Cerebellar nuclear complex (tissue), 1 donor: ENCODE measurements at places on chromosomes 2 and 18.

- no peak for DNase-seq
Observed at GRCh38 chr2:26477911-26478253, at the start of gene OTOF. OTOF (minus strand) TSS chr2:26478124.

DNA sequence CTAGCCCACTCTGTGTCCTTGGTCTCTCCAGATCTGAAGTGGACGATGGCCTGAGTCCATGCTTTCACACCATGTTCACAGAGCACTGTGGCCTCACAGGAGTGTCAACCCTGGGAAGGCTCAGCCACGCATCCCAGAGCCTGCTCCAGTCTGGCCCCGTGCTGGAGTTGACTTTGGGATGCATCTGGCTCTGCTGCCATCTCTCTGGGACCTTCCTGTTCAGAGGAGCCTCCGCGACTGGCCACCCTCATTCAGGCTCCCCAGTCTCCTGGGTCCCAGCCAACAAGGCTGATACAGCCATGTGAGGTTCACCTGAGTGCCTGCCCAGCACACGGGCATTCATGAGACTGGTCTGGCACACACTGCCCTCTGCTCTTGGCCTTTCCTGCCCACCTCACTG lies 199.7 kb upstream of the RAB6C start:
- no peak for DNase-seq

GRCh38 chr2:102473020-102473419 lies at the start of gene SLC9A4:
SLC9A4 (plus strand) TSS chr2:102473226; CDS start chr2:102473760, 534 bp downstream.
- no peak for DNase-seq

- DNase-seq, result no peak
Observed at GRCh38 chr18:7728297-7728696, 161.2 kb downstream of the PTPRM start.

GRCh38 chr2:110788976-110789375 lies 56.6 kb downstream of the ACOXL start:
- DNase-seq, result no peak

- DNase-seq, result no peak
Observed at GRCh38 chr2:61762292-61762691, 91.6 kb downstream of the FAM161A start.

DNA sequence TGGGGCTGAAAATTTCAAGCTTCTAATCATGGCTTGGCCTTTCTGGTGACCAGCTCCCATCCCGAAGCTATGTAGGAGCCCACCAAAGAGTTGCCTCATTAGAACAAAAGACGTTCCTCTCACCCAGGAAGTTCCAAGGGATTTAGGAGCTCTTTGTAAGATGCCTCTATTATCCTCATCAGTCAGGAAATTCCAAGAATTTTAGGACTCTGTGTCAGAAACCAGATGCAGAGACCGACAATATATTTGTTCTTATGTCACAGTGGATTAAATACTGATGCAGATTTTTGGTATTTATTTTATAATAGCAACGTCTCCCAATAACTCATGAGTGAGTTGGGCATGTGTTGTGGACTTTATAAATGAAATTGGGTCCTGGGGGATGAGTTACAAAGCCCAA lies 91.8 kb upstream of the SKOR2 start:
- no peak for DNase-seq

DNA sequence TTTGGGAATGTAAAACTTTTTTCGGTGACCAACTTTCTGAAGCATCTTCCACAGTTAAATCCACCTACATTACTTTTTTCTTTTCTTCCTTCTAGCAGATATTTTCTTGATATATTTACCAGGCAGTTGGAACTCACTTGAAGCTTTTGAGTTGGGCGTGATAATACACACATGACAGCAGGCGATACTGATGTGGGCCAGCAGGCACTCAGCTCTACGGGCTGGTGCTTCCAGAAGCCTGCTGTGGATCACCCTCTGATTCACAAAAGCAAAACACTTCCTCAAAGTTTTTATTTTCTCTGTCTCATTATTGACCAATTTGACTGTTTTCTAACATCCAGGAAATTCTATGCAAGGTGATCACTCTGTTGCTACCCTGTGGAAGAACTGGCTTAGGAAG lies 22.9 kb downstream of the GRHL1 start:
- DNase-seq, result no peak

DNA sequence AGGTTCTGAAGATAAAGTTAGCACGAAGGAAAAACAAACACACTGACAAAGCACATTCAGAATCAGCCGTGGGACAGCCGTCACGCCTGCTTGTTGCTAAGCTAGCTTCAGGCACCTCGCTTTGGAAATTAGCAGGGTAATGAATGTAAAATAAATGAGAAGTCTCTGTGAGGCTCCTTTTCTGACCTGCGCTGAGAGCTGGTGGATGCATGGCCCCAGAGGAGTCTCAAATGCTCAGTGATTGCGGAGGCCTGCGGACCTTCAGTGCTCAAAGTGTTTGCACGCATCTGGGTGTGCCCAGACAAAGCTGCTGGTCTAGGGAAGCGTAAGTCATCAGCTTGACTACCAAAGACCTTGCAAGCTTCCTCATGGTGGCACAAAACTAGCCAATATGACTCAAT lies 50.6 kb downstream of the CD8B2 start:
- no peak for DNase-seq

- no peak for DNase-seq
Observed at GRCh38 chr2:178514664-178515063, 34.4 kb downstream of the PLEKHA3 start.

DNA sequence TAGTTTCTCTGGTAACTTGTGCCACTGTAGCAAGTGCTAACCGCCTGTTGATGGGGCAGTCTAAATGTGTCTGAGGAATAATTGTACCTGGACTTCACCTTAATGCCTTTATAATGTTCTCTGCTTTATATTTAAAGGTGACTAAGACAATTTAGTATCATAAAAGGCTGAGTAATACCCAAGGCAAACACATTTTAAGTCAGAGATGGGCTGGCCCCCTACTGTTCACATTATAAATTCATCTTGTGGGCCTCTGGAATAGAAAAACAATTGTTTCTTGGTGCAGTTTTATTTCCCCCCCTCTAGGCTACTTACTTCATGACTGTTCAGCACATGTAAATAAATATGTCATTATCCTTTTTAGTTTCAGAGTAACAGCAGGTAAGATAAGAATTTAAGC lies 559.3 kb upstream of the PIK3C3 start:
- no peak for DNase-seq

- no peak for DNase-seq
Observed at GRCh38 chr2:27171351-27171848, 22.6 kb downstream of the TCF23 start.

GRCh38 chr2:237898057-237898414 lies 38.6 kb downstream of the RAMP1 start:
- DNase-seq, result no peak

GRCh38 chr2:70041663-70042062 lies 45.6 kb upstream of the PCBP1 start:
- DNase-seq, result no peak

DNA sequence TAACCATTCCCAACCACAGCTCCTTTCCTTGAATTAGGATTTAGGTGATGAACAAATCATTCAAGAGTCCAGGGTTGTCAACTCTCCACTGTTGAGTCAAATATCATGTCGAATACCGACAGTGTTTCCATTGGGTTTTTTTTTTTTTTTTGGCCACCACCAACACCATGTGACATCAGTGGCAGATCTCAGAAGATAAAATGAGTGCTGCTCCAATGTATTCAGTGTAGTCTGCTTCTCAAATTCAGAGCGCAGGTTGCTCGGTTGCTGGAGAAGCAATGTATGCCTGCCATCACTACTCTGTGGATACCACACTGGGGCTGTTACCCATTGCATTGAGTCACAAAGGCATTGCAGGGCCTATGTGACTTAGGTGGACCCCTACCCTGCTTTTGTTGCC lies 10.8 kb upstream of the ATL2 start:
- no peak for DNase-seq

GRCh38 chr2:20540587-20541293 lies 93.9 kb downstream of the RHOB start:
- no peak for DNase-seq

- no peak for DNase-seq
Observed at GRCh38 chr2:113976277-113976928, 86.5 kb downstream of the ACTR3 start.

GRCh38 chr2:122100346-122100745 lies 344.9 kb downstream of the TSN start:
- no peak for DNase-seq
